ENCODE measurements at places on chromosomes 11 and 22. TPM values are rescaled to one million over a fixed set of nuclear protein-coding genes. Genes with fewer than 3 reads are reported as not detected.

- DNase-seq = peak; percentile 26
Measured at GRCh38 chr22:17264321-17265052, 45.3 kb upstream of the ADA2 start.

- DNase-seq = no peak
Measured at GRCh38 chr22:49694462-49695260, 133.0 kb downstream of the BRD1 start.

GRCh38 chr22:41638748-41639147 lies 17.7 kb downstream of the XRCC6 start:
- no peak for DNase-seq

GRCh38 chr11:118170882-118171268 lies 5.6 kb downstream of the SCN2B start:
- no peak for DNase-seq

GRCh38 chr22:20279662-20280134 lies 11.6 kb upstream of the RTN4R start:
- no peak for DNase-seq

DNA sequence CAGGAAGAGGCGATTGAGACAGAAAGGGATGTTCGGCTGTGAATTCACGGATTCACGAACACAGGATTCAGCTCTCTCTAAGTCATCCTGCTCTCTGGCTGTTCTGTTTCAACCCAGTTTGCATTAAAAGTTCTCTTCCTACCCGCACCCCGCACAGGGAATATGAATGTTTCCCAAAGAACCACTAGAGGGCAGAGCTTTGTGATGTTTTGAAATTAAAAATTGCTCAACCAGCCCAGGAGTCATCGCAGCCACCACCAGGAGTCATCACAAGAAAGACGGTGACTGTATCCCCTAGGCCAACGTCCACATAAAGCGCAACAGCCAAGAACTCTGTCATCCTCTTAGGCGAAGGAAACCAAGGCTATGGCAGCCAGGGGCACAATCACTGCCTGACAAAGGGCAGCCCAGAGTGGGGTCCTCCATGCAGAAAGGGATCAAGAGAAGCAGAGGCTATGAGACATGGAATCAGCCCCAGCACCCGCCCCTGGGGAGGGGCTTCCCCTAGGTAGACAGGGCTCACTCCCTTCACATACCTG lies 122.4 kb downstream of the WT1 start:
- DNase-seq = peak; percentile 64

DNA sequence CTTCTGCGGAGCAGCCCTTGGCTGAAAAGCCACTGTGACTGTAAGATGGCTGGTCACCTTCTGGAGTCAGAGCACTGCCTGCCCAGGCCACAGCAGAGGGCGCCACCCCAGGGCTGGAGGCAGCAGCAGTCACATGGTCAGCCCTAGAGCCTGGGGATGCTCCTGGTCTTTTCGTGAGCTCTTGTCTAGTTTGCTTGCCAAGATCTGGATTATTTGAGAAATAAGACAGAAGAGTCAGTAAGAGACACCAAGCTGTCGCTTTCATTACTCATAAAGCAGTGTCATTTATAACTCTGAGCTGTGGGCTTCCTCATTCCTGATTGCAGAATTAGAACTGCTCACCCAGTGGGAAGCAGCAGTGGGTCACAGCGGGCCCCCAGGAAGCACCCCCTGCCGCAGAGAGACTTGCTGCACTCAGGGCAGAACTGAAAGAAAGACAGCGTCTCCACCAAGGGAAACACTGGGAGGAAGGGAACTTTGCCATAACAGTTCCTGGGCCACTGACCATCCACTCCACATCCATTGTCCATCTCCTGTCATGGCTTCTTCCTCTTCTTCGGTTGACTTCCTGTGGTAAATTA lies 56.7 kb downstream of the PPP6R2 start:
- DNase-seq = peak; percentile 54

GRCh38 chr11:77505956-77506355 lies 32.1 kb upstream of the PAK1 start:
- no peak for DNase-seq

DNA sequence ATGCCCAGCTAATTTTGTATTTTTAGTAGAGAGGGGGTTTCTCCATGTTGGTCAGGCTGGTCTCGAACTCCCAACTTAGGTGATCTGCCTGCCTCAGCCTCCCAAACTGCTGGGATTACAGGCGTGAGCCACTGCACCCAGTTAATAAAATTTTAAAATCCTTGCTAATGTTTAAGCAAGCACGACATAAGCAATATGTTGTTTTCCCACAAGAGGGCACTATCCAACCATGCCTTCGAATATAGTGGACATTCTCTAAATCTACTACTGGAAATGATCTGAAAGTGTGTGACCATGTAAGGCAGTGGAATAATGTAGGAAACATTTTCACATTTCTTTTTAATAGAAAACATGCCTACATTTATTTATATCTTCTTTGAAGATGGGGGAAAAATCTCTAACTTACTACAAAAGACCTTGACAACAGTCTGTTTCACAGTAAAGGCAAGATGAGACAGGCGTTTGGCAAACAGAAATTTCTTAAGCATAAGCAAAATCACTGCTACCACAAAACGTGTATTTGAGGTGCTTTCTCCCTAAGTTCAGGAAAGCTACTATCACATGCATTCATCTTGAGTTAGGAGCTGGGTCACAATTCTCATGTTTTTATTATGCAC lies 38.2 kb downstream of the PITPNB start:
- DNase-seq = peak; percentile 74

DNA sequence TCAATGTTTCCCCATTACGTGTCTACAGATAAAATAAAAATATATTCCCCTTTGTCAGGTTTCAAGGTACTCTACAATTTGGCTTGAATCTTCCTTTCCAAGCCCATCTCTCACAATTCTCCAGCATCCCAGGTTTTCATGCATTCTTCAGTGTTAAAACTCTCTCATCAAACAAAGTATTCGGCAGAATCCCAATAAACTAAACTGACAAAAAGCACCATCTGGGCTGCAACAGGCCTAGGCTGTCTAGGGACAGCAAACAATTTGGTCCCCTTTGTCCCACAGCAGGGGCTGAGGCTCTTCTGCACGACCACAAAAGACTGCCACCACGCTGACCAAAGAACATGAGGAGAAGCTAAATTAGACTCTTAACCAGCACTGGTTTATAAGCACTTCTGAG lies 159.4 kb downstream of the CADM1 start:
- DNase-seq = no peak

DNA sequence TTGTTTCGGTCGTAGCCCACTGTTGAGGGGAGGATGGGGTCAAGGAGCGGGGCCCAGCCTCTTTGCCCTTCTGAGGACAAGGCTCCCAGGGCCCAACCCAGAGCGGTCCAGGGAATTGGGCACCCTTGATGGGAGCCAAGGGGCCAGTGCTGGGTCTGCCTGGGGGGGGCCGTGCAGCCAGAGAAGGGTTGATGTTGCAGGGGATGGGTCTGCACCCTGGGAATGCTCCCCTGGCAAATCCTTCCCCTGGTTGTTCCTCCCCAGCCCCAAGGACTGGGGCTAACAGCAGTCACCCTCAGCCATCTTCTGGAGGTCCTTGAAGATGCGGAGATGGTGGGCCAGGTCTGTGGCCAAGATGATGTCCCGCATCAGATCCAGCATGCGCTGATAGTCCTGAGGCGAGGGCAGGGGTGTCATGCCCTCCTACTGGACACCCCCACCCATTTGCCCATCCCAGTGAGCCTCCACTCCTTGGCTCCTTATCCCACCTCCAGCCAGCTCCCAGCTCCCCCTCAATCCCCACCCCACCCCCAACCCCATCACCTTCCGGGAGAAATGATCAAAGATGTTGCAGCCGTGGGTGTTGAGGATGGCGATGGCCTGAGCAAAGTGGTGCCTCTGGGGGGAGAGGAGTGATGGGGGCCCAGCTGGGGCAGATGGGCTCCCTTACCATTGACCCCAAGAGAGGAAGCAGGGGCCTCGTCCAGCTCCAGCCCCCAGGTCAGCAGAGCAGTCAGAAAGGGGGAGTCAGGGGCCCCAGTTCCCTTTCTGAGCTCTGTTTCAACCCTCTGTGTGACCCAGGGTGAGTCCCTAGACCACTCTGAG lies 95.0 kb downstream of the PDE2A start:
- no peak for DNase-seq

GRCh38 chr11:11387207-11387606 lies 34.2 kb upstream of the CSNK2A3 start:
- DNase-seq = no peak

DNA sequence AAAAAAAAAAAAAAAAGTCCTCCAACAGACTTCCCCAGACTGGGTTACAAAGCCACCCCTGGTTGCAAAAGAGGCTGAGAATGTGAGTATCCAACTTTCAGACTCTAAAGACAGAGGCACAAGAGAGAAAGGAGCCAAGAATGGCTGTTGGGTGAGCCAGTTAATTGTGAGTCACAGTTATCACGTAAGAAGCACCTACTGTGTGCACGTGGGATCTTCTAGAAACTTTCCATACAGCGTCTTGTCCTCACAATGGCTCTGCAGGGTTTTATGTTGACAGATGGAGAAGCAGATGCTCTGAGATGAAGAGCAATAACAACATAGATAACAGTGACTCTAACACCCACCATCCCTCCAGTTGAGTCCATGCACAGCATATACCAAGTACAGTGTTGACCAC lies 41.0 kb downstream of the CD82 start:
- no peak for DNase-seq

DNA sequence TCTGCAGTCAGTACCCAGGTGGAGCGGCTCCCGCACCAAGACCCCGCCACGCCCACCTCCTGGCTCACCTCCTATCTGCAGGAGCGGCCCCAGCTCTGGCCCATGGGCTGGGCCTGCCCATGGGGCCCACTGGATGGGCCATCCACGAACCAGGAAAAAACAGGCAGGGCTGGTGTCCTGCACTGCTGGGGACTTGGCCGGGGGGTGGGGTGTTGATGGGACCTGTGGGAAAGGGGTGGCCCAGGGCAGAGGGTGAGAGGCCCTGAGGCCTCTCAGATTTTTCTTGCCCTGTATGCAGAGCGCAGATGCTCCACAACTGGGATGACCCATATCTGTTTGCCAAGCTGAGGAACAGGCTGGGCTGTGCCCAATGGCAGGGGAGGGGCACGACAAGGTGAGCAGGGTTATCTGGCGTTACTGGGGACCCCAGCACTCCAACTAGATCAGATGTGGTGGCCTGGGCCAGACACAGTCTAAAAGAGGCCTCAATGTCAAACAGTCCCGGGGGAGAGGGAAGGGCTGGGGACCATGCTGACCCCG lies 2.7 kb upstream of the PIM3 start:
- DNase-seq = no peak

DNA sequence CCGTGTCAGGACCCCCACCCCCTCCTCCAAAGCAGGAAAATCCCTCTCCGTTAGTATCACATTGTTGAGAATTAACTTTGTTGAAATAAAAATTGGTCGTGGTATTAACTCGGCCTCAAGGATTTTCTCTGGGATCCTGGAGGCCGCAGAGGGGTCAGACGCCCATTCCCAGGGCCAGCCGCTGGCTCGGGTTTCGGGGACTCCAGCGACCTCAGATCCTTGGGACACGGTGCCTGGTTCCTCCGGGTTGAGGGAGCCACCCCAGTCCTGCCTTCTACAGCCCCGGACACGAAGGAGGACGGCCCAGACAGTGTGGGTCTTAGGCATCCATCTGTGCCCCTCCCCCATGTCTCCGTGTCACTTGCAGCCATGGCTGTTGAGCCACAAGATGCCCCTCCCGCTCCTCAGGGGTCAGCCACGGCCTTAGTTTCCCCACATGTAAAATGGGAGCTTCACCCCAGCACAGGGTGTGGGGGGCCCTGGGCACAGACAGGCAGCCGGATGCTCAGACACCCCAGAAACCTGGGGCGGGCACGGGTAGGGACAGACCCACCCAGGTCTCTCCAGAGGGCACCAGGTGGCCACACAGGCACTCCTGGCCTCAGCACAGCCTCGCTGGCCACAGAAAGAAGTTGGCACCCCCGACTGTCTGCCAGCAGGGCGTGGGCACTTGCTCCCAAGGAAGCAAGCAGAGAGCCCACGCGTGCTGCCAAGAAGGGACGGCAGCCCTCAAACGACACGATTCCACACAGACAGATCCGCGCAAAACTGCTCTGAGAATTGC lies 15.5 kb downstream of the GP1BB start:
- DNase-seq = no peak

DNA sequence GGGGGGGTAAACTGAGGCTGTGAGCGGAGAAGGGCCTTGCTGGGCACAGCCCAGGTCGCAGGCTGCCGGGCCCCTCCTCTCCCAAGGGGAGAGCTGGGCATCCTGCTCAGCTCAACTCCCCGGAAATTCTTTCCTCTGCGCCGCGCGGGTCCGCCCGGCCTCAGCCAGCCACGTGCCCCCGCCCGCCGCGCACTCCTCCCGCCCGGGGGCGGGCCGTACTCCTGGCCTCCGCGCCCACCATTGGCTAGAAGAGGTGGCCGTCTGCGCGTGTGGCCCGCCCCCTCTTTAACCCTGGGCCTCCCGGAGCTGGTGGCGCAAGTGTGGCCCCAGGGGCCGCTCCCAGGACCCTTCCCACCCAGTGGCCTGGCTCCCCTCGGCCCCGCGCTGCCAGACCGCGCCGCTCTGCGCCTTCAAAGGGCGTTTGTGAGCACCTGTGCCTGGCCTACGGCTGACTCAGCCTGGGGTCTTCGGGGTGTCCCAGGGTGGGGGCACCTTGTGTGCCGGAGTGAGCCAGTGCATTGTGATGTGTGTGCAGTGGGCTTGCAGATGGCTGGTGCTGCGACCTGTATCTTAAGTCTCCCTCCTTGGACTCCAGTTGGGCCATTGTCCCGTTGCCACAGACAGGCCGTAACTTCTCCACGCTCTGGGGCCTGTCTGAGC lies 2.0 kb downstream of the MRGPRF start:
- DNase-seq = peak; percentile 86

- no peak for DNase-seq
Measured at GRCh38 chr11:19426756-19427403, 186.1 kb upstream of the E2F8 start.

DNA sequence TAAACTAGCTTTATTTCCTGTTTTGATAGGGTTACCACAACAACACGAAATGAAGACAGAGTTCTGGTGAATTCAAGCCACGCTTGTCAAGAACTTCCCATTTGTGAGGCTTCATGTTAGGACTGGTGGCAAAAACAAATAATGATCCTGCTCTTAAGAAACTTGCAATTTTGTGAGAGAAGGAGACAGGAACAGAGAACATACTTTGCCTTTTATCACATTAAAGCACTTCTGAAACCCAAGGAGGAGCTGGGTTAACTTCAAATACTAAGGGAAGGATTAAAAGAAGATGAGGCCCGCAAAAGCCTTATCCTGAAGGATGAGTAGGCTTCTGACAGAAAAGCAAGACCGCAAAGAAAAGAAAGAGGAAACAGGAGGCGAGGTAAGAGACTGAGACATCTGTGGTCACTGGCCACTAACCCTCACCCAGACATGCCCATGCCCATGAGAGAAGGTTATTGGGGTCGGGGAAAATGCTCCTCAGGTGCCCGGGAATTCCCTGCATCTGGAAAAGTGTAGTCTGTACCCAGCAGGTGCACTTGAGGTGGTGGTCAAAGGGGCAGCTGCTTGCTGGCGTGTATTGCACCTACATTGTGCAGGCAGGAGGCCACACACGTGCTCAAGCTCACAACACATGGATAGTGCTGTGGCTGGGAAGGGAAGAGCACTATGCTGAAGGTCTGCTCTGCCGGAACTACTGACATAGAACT lies 50.5 kb downstream of the MAPK1 start:
- DNase-seq = no peak

GRCh38 chr22:32854351-32854804 lies 52.9 kb downstream of the TIMP3 start:
- DNase-seq = peak; percentile 38

GRCh38 chr11:61900251-61900650 lies 8.9 kb upstream of the FADS3 start:
- DNase-seq = no peak

GRCh38 chr11:9783986-9784385 lies 120.1 kb downstream of the SWAP70 start:
- no peak for DNase-seq

CRYBB1 gene
- not detected for total RNA-seq

HOATZ gene
- total RNA-seq = 23.7 TPM

TEX12 gene
- total RNA-seq = 11.6 TPM

SMIM35 gene
- 0.19 TPM for total RNA-seq

CALCA gene
- not detected for total RNA-seq
